ENCODE measurements at places on chromosomes 16 and 17. TPM values are rescaled to one million over a fixed set of nuclear protein-coding genes. Genes with fewer than 3 reads are reported as not detected.

DNA sequence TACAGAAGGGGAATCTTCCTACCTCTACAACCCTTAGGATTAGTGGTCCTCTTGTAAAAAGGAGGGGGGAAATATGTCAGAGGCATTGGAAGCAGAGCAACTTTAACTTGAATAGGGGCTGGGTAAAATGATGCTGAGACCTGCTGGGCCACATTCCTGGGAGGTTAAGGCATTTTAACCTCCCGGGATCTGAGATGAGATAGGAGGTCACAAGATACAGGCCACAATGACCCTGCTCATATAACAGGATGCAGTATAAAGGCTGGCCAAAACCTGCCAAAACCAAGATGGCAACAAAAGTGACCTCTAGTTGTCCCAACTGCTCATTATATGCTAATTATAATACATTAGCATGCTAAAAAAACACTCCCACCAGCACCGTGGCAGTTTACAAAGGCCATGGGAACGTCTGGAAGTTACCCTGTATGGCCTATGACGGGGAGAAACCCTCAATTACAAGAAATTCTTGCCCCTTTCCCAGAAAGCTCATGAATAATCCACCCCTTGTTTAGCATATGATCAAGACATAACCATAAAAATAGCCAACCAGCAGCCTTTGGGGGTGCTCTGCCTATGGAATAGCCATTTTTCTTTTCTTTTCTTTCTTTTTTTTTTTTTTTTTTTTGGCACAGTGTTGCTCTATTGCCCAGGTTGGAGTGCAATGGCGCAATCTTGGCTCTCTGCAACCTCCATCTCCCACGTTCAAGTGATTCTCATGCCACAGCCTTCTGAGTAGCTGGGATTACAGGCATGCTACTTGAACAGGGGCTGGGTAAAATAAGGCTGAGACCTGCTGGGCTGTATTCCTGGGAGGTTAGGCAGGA is 6.2 kb upstream of the C1QTNF1 start:
- H3K4me1 ChIP-seq, result no peaks in the 10 kb centered on the region
- H3K36me3 ChIP-seq, result peaks cover 2% of the 10 kb centered on the region
- H3K4me3 ChIP-seq, result no peak overlapping the region
- no peak overlapping the region for H3K27ac ChIP-seq
- peaks cover 31% of the 10 kb centered on the region for H3K27me3 ChIP-seq

IL17C gene
- total RNA-seq, result not detected

CACNG3 gene
- not detected for total RNA-seq

ARHGAP27 gene
- 59.1 TPM for total RNA-seq

DNA sequence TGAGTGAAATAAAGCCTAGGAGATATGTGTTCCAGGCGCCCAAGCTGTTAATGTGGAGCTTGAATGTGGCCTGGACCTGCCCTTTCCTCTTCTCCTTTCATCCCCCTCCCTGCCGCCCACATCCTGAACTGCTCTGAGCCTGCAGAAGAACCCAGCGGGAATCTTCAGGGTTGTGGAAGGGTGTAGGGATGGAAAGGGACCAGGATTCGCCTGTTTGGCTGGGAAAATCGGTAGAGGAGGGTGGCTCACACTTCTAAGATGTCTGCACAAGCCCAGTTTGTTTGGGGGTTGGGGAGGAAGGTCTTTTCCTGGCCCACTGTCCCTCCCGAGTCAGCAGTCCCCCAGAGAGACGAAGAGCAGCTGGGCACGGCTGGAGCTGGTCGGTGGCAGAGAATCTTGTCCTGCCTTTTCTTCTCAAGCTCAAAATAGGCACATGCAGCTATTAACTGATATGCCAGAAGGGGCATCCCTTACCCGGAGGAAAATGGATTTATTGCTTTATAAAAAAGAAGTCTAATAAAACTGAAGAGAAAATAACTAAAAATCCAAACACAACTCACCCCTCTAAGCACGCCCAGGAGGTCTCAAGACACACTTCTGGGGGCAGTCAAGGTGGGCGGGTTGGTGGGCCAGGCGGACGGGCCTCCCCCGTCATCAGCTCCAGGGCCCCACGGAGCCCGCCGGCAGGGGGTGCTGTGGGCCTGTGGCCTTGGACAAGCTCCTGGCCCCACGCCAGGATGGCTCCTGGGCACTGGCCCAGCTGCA is 11.5 kb upstream of the PITPNA start:
- peaks cover 3% of the 10 kb centered on the region for H3K27me3 ChIP-seq
- peaks cover 6% of the 10 kb centered on the region for H3K4me1 ChIP-seq
- no peak overlapping the region for H3K27ac ChIP-seq
- no peaks in the 10 kb centered on the region for H3K36me3 ChIP-seq

- H3K4me1 ChIP-seq, result peaks cover 10% of the 10 kb centered on the region
- H3K27ac ChIP-seq, result no peak overlapping the region
- no peaks in the 10 kb centered on the region for H3K27me3 ChIP-seq
- H3K36me3 ChIP-seq, result peaks cover 3% of the 10 kb centered on the region
- no peak for DNase-seq
These were observed 17.1 kb downstream of the STX4 start for GRCh38 chr16:31050280-31051030.

DNA sequence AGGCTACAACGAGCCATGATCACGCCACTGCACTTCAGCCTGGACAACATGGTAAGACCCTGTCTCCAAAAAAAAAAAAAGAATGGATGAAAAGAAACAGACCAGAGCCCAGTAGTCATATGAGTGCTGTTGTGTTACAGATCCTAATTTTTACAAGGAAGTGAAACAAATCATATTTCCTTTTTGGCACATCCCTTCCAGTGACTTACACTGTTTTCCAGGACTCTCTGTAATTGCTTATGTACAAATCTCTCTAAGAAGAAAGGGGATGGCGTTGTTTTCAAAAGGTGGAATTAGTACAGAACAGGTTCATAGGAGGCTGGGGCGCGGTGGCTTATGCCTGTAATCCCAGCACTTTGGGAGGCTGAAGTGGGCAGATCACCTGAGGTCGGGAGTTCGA is 19.8 kb upstream of the ZNF594 start:
- H3K4me3 ChIP-seq, result no peak overlapping the region
- no peak for DNase-seq
- no peaks in the 10 kb centered on the region for H3K4me1 ChIP-seq
- no peak overlapping the region for H3K27ac ChIP-seq
- no peaks in the 10 kb centered on the region for H3K36me3 ChIP-seq
- H3K27me3 ChIP-seq, result no peaks in the 10 kb centered on the region

KIF2B gene
- total RNA-seq, result not detected

DNA sequence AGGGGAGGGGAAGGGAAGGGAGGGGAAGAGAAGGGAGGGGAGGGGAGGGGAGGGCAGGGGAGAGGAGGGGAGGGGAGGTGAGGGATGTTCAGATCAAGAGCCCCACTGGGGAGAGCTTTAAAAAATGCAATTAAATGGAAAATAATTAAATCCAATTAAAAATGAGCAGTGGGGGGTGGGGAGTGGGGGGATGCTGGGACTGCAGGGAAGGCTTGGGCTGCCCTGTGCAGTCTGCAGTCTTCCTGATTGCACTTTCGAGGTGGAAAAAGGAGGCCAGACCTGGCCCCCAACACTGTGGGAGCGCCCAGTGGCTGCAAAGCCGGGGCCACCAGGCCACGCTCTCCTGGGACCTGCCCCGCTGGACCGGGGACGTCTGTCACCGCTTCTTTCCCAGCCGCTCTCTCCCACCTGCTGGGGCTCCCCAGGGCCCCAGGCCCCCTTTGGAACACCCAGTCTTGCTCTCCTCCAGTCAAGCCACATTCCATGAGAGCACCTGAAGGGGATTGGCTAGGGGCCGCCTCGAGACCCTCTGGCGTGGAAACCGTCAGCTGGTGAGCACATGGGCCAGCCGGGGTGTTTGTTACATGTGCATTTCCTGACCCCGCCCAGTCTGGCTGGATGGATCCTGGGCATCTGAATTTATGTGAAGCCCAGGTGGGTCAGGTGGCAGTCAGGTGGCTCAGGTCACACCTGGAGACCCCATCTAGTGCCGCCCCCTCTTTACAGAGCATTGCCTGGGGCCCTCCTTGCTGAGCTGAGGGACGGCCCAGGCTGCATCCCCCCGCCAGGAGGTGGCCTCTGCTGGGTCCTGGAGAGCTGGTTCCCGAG is 37.6 kb upstream of the CBFA2T3 start:
- no peak overlapping the region for H3K27ac ChIP-seq
- H3K27me3 ChIP-seq, result peaks cover 3% of the 10 kb centered on the region
- H3K4me3 ChIP-seq, result no peak overlapping the region
- no peaks in the 10 kb centered on the region for H3K36me3 ChIP-seq

GRCh38 chr17:75367312-75367711 is 38.2 kb downstream of the GRB2 start:
- no peaks in the 10 kb centered on the region for H3K27me3 ChIP-seq
- no peak overlapping the region for H3K4me3 ChIP-seq
- H3K4me1 ChIP-seq, result peaks cover 83% of the 10 kb centered on the region

DNA sequence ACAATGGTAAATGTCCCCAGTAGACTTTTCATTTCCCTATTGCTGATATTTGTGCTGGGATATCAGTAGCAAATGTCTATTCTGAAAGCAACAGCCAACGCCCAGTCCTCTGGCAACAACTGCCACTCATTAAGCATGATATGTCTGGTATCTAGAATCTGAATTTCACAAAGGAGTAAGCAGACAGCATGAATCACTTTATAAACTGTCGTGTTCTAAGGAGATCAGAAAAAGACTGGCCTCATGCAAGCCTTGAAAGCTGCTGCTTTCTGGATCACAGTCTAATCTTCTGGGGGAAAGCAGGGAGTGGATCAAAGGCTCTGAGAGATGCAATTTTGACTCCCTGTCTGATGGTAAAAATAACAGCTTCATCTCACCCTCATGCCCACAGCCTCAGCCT is 153.1 kb upstream of the NOG start:
- H3K36me3 ChIP-seq, result no peaks in the 10 kb centered on the region
- peaks cover 14% of the 10 kb centered on the region for H3K27me3 ChIP-seq
- no peak for DNase-seq
- H3K4me1 ChIP-seq, result no peaks in the 10 kb centered on the region
- no peak overlapping the region for H3K4me3 ChIP-seq

CDK3 gene
- total RNA-seq, result 5.3 TPM

DNA sequence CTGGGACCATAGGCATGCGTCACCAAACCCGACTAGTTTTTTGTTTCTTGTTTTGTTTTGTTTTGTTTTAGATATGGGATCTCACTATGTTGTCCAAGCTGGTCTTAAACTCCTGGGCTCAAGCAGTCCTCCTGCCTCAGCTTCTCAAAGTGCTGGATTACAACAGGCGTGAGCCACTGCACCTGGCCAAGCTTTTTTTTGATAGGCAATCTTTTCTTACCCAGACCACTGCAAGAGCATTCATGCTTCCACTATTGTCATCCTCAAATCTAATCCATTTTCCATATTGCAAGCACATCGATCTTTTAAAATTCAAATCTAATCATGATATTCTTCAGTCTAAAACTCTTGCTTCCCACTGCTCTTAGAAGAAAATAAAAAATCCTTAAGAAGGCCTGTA is 10.3 kb upstream of the NACA2 start:
- H3K4me3 ChIP-seq, result no peak overlapping the region
- H3K27ac ChIP-seq, result no peak overlapping the region
- H3K36me3 ChIP-seq, result no peaks in the 10 kb centered on the region
- DNase-seq, result no peak
- peaks cover 11% of the 10 kb centered on the region for H3K27me3 ChIP-seq

PRSS27 gene
- 1.8 TPM for total RNA-seq

GRCh38 chr17:74176546-74177001 is 26.9 kb upstream of the RPL38 start:
- H3K4me1 ChIP-seq, result no peaks in the 10 kb centered on the region
- H3K27me3 ChIP-seq, result peaks cover 12% of the 10 kb centered on the region
- no peak overlapping the region for H3K27ac ChIP-seq
- DNase-seq, result no peak
